ENCODE measurements at places on chromosomes 2 and 18.

DNA sequence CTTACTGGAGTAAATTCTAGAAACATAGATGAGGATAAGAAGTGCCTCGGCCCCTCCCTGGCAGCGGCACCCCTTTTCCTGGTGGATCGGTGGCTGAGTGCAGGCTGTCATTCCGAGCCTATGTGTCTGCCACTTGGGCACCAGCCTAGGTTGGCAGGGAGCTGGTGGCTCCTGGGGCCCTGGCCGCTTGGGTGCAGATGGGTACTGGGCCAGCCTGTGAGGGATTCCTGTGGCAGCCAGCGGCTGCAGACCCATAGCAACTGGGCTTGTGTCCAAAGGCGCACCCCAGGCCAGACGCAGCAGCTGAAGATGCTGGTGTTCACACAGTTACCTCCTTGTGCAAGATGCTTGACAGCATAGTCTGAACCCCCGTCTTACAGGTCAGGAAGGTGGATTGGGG, 2.8 kb downstream of the SNORC start:
- no peak for DNase-seq

DNA sequence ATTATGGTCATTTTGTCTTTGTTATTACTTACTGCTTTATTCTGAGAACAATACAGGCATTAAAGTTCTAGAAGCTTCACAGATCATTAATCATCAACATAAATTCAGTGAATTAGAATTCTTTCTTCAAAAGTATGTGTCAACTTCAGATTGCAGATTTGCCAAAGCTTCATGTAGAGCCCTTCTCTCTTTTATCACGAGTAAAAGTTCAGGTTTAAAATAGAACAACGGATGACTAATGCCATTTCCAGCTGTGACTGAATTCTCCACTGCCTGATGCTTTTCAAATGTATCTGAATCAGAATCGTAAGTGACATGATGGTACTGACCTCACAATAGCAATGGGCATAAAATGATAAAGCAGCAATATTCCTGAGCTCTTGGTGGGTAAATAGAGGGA, 116.0 kb downstream of the ABCA12 start:
- DNase-seq = no peak

DNA sequence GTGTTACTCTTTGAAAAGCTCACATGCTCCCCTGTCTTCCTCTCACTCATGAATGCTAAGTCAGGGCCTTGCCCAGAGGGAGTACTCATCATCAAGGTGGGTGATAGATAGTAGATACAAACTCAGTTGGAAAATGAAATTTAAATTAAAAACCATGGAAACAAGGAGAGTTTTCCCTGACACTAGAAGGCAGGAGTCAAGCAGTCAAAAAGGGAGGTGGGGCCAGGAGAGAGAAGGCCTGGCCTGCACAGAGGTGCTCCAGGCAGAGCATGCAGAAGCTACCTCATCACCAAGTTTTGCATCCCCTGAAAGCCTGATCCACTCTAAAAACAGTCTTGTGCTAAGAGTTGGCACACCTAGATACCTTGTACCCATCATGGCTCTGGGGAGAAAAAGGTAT, 143.7 kb downstream of the MYO5B start:
- DNase-seq = no peak

DNA sequence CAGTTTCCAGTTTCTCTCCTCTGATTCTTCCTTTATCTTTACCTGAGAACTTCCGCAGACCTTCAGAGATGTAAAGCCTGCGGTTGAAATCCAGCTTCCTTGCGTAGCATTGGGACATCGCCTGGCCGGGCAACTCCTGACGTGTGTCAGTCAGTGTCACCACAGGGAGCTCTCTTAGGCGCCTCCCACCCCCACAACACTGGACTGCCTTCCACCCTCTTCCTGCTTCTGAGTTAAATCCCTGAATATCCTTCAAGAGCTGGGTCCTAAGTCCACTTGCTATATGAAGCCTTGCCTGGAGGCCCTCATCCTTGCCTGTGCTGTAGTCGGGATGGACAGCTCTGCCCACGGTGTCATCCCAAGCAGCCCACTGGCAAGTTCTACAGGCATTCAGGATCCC, 179.4 kb downstream of the SEPTIN10 start:
- no peak for DNase-seq

DNA sequence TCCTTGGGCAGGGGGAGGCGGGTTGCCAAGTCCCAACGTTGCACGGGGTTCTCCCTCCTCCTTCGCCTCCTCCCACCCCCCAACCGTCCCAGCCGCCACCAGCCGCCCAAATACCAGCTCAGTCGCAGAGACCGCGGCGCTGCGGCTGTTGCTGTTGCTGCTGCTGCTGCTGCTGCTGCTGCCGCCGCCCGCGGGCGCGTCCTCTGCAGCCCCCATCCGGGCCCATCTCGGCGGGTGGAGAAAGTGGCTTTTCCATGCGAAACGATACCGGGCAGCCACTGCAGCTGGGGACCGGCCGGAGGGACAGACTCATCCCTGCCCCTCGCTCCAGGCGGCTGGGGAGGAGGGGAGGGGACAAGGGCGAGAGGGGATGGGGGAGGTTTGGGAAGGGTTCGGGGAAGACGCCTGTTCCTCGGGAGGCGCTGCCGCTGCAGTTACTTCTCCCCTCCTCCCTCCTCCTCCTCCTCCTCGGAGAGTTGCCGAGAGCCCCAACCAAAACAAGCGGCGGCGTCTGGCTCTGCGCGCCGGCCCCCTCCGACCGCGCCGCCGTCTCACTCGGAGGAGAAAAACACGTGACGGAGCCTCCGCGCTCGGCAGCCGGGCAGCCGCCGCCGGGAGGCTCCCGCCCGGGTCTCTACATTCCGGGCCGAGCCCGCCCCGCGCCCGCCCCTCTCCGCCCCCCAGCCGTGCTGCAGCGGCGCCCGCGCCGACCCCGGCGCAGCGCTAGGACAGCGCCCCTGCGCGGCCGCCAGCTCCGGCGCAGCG, at the start of gene IRS1:
TSS of gene IRS1 (minus strand) at position 610 of the 765 bp plus-strand sequence. CDS start 1,082 bp downstream, outside the sequence.
- peak; percentile 61 for DNase-seq

GRCh38 chr18:59488899-59489298, 129.8 kb upstream of the LMAN1 start:
- no peak for DNase-seq

GRCh38 chr18:11308499-11308898, 159.1 kb upstream of the PIEZO2 start:
- no peak for DNase-seq

GRCh38 chr2:175808078-175808477, 194.0 kb downstream of the LNPK start:
- no peak for DNase-seq

DNA sequence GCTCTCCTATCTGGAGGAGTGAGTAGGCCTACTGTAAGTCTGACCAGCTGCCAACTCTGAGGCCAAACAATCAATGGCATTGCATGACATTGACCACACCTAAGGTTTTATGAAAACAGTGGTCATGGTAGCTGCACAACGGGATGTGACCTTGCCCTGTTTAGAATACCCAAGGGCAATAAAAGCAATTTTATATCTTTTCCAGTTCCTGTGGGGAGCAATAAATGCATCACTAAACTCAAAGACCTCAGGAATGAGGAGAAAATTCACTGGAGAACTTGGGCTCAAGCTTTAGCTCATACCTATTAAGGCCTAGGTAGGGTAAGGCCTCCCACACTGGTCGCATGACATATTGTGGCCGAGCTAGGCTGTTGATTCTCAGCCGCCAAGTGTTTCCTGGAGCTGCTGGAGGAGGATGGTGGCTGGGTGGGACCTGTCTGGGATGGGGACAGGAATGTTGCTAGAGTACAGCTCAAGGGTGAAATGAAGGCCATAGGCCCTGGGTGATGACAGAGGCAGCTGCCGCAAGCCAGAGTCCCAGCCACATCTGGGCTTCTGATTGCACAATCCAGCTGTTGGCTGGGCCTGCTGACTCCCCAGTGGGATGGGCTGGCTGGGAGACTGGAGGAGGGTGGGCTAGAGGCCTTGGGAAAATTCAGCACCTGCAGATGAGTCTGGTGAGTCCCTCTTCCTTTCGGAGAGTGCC, 313.7 kb downstream of the CYP26B1 start:
- DNase-seq = no peak

DNA sequence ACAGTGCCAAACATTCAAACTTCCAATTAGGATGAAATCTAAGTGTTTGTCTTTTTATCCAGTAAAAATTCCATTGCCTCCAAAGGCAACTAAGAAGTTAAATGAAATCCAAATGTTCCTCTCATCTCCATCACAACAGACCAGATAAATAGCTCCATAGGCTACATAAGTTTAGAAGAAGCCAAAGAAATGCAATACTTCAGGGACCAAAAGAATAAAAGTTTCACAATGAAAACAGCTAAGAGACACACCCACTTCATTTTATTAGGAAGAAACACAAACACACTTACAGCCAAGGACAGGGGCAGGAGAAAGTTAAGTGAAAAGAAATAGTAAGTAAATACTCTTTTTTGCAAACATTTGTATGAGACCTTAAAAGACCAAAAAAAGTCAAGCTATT, 88.5 kb upstream of the CCDC150 start:
- DNase-seq = no peak

GRCh38 chr2:25164561-25164960, 3.8 kb downstream of the POMC start:
- no peak for DNase-seq

- DNase-seq = no peak
These were observed 1516.1 kb downstream of the RPIA start for GRCh38 chr2:90207454-90208058.

DNA sequence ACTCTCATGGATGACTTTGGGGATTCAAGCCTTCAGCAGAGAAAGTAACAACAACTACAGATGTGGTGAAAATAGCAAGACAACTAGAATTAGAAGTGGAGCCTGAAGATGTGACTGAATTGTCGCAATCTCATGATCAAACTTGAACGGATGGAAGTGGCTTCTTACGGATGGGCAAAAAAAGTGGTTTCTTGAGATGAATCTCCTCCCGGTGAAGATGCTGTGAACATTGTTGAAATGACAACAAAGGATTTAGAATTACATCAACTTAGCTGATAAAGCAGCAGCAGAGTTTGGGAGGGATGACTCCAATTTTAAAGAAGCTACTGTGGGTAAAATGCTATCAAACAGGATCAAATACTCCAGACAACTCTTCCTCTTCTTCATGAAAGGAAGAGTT, 43.1 kb downstream of the AAK1 start:
- no peak for DNase-seq

GRCh38 chr18:74488864-74489263, 7.3 kb upstream of the CNDP2 start:
- DNase-seq = no peak

DNA sequence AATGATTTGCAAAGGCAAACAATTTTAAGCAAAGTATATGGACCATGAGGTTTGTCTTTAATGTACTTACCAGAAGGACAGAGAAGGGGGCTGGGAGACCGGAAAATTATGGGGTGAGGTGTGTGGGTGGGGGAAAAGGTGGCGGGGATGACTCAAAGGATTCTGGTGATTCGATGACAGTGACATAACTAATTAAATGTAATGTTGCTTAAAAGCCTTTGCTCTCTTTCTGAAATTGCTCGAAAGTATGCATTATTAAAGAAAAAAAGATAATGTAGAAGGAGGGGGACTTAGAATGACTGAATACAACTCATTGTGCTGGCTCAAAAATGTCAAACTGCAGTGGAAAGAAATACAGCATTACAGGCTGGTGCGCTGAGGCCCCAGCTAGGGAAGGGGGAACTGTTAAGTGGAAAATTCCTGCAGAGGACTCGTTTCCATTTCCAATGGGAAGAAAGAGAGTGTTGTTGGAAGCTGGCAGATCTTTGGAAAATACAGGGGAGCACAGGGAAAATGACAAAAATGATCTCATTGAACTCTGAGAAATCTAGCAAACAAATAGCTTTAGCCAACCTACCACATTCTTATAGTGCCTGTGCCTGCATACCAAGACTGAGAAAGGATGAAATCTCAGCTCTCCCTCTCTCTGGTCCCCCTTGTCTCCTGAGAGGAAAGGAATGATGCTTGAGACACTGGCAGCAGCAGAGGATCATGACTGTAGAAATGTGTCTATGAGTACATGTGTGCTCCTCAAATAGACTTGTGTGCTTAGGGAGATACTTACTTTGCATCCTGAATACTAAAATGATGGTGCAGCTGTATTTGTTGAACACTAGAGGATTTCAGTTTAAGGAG, 632.4 kb downstream of the NYAP2 start:
- no peak for DNase-seq

GRCh38 chr2:54677476-54678265, 45.8 kb upstream of the EML6 start:
- no peak for DNase-seq

DNA sequence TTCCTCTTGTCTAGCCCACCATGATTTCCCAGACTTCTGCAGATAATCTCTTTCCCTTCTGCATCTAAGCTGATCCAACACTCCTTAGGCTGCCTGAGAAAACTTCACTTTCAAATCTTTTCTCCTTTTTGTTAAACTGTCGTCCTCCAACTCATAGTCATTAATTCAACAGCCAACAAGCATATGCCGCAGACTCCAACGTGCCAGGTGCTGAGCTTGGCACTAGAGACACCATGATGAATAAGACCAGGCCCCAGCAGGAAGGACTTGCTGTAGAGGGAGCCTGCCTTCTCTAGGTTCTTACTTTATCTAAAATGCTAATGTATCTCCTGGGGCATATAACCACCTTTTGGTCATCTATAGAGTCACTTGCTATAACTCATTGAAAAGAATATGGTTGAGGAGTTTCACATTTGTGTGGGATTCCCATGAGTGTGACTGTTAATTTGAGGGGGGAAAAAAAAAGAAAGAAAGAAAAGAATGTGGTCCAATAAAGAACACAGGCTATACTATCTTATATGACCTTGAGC, 51.0 kb downstream of the ANKRD44 start:
- no peak for DNase-seq

DNA sequence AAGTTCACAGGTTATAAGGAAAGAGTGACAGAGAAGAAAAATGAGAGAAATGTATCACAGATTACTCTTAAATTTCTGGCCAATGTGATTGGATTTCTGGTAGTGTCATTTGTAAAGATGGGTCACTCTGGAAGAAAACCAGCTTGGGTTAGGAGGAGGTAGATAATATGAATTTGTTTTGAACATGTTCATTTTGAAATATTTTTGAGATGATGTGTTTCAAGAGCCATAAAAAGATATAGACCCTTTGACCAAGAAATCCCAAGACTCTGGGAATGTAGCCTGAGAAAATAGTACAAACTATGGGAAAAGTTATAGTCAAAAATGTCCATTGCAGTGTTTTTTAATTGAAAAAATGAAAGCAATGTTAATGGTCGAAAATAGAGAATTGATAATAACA, 70.7 kb downstream of the CALCRL start:
- DNase-seq = no peak

GRCh38 chr2:10087360-10087759, 7.1 kb upstream of the CYS1 start:
- no peak for DNase-seq

DNA sequence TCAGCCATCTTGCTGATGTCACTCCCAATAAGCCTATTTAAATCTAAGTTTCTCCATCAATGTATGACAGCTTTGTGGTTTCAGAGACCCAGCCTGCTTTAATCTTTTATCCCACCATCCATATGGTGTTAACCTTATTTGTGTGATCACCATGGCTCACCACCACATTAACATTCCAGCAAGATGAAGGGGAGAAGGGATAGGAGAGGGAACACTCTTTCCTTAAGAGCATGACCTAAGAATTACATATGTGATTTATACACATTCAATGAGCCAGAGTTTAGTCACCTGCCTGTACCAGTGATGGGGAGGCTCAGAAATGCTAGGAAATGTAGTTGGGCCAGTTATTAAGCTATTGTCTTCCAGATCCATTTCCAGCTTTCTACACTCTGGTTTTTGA, 44.5 kb upstream of the CHN1 start:
- no peak for DNase-seq

GRCh38 chr18:58983260-58984155, 118.8 kb downstream of the ZNF532 start:
- no peak for DNase-seq

- DNase-seq = no peak
These were observed 44.2 kb upstream of the SLC39A10 start for GRCh38 chr2:195612611-195613495.
